ENCODE measurements at places on chromosomes 1 and 21.

GRCh38 chr1:31646259-31646960, 1.7 kb upstream of the PEF1 start:
- H3K27me3 ChIP-seq, result no peaks in the 10 kb centered on the region
- no peak overlapping the region for H3K27ac ChIP-seq
- DNase-seq, result no peak
- H3K4me1 ChIP-seq, result peaks cover 17% of the 10 kb centered on the region
- H3K36me3 ChIP-seq, result no peaks in the 10 kb centered on the region

DNA sequence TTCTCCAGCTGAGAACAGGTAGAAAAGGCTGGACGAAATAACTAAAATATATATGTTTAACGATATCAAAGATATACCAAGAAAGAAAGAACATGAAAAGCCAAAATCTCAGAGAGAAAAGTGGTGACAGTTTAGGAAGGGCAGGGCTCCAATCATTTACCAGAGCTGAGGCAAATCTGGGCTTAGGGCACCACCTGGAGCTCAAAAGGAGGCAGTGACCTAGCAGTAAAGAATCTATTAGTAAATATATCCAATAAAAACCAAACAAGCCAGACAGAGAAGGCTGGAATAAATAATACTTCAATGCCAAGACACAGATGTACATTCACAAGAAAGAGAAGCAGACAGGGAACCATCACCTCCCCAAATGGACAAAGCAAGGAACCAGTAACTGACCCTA, 43.5 kb downstream of the CHIA start:
- peak; percentile 72 for DNase-seq
- no peaks in the 10 kb centered on the region for H3K36me3 ChIP-seq
- H3K4me1 ChIP-seq, result peaks cover 6% of the 10 kb centered on the region

GRCh38 chr1:6107409-6108356, 62.0 kb downstream of the KCNAB2 start:
- H3K4me1 ChIP-seq, result no peaks in the 10 kb centered on the region
- no peak overlapping the region for H3K4me3 ChIP-seq
- no peak for DNase-seq
- H3K36me3 ChIP-seq, result no peaks in the 10 kb centered on the region
- H3K27me3 ChIP-seq, result no peaks in the 10 kb centered on the region

- H3K27ac ChIP-seq, result no peak overlapping the region
- H3K27me3 ChIP-seq, result no peaks in the 10 kb centered on the region
- no peak for DNase-seq
- H3K36me3 ChIP-seq, result peaks cover 12% of the 10 kb centered on the region
- no peak overlapping the region for H3K4me3 ChIP-seq
Measured at GRCh38 chr21:25956993-25957714, 213.4 kb downstream of the APP start.

Measured in B cell (primary cell).